ENCODE measurements at places on chromosomes 6 and 20. TPM values are rescaled to one million over a fixed set of nuclear protein-coding genes. Genes with fewer than 3 reads are reported as not detected.

PTCRA gene
- not detected for total RNA-seq

CAGE1 gene
- total RNA-seq: not detected

SLPI gene
- total RNA-seq: 0.37 TPM

TAAR1 gene
- total RNA-seq: not detected

SEMG1 gene
- not detected for total RNA-seq

RAB22A gene
- total RNA-seq: 15.5 TPM

FNDC1 gene
- not detected for total RNA-seq

TCP11 gene
- total RNA-seq: not detected

AGPAT1 gene
- 52.0 TPM for total RNA-seq

SNX14 gene
- 49.0 TPM for total RNA-seq

C6orf15 gene
- not detected for total RNA-seq

TGM3 gene
- not detected for total RNA-seq

TFAP2C gene
- total RNA-seq: not detected

RAE1 gene
- 37.5 TPM for total RNA-seq

MAK gene
- total RNA-seq: not detected

TBXT gene
- total RNA-seq: not detected

DPM1 gene
- total RNA-seq: 46.2 TPM

ANKRD60 gene
- not detected for total RNA-seq

TFAP2D gene
- total RNA-seq: not detected

ELOVL5 gene
- 152 TPM for total RNA-seq

GJE1 gene
- not detected for total RNA-seq

PI3 gene
- not detected for total RNA-seq

BPIFB1 gene
- not detected for total RNA-seq
